Stimulated activated CD4-positive, alpha-beta T cell treated with anti-CD3 and anti-CD28 coated beads, Interleukin-15, amount 100 ng/mL, for 48 hours (primary cell): ENCODE measurements at places on chromosomes 3 and 15.

- DNase-seq, result no peak
Observed at GRCh38 chr3:123941121-123941520, 19.9 kb downstream of the CCDC14 start.

GRCh38 chr3:175484666-175485065 lies 625.5 kb downstream of the NAALADL2 start:
- no peak for DNase-seq

DNA sequence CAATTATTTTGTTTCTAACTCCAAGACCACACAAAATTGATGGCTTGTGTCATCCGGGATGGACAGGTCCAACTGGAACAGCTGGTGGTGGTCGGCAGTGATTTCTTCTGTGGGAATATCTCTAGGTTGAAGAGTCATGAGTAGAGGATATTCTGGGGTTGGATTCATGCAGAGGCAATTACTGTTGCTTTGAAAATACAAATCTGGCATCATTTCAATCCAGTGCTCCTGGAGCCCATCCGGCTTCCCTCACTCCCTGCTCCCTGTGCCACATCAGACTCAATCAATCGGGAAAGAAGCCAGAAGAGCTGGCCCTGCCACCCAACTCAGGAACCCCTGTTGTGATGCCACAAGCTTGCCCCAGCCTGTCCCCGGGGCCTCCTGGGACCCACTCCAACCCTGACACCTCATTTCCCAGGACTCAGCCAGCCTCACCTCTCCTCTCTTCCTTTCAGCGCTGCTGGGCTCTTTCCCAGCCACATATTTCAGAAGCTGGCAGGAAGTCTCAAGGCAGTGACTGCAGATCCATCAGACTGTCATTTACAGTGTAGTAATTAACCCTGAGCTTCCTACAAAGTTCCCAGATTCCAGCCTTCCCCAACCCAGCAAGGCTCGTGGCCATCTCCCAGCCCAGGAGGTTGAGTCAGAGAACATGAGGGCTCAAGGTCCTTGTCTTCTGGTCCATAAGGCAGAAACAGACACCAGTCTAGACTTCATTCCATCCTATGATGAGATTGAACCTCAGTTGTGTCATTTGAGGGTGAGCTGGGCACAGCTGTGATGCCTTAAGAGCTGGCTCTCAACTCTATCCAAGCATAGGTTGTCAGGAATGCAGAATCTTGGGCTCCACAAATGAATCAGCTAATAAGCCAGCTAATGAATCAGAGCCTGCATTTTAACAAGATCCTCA lies 114.0 kb downstream of the FAM174B start:
- no peak for DNase-seq

GRCh38 chr3:112585782-112586181 lies 23.9 kb downstream of the SLC35A5 start:
- DNase-seq, result no peak

DNA sequence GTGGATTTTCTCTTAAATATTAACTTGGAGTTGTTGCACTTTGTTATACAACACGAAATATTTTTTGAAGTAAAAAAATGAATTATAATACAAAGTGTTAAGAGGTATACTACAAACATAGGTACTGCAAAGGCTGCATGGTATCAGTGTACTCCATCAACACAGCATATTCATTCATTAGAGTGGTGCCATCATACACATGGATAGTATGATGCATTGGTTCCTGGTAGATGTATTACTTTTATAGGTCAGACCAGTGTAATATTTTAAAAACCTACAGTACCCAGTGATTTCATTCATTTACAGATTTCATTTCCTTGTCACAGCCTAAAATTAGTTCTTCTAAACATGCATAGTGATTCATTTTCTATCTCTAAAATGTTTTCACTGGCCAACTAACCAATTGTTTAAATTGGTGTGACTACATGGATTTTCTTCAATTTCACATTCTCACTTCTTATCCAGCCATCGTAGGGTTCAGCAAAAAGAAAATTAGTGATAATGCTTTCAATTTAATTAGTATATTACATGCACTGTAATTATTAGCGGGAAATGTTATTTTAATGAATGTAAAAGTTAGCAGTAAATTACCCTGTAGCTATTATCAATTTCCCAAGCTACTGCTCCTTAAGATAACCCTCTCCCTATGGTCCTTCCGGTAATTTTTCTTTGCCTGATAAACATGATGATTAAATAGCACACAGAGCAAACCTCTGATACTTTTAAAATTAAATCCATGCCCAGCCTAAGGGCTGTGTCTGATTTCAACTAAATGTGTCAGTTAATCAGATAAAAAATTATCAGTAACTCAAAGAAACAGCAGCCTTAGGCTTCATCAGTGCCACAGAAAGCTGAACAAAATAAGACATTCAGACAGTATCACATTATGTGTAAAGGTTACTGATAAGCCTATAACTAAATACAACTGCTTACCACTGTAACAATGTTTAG lies 68.4 kb downstream of the DPH6 start:
- no peak for DNase-seq

- DNase-seq, result no peak
Observed at GRCh38 chr3:65778968-65779367, 259.8 kb downstream of the MAGI1 start.

DNA sequence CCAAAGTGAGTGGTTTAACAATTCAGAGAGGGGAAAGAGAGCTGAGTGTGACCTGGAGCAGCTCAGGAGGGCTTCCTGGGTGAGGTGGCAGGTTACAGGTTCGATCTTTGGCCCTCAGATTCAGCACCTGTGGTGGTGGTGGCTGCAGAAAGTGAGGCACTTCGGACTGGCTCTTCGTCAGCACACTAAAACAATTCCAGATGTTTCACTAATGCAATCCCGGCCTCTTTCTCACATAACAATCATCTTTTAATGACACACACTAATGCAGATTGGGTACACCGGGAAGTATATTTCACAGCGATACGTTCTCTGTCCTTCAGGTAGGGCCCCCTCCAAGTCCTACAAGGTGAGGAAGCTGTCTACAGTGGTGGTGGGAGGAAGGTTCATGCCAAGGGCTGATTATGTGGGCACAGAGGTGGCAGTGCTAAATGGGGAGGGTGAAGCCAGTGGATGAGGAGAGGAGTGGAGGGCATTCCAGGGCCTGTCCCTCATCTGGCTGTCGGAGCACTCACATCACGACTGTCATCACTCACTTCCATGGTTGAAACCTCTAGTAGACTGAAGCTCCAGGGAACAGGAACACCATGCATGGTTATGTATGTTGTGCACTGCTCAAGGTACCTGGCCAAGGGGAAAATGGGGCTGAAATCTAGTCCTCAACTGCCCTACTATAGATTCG lies 171.1 kb downstream of the RAB11A start:
- DNase-seq, result no peak

- DNase-seq, result no peak
Observed at GRCh38 chr15:35912196-35912595, 366.2 kb upstream of the DPH6 start.

DNA sequence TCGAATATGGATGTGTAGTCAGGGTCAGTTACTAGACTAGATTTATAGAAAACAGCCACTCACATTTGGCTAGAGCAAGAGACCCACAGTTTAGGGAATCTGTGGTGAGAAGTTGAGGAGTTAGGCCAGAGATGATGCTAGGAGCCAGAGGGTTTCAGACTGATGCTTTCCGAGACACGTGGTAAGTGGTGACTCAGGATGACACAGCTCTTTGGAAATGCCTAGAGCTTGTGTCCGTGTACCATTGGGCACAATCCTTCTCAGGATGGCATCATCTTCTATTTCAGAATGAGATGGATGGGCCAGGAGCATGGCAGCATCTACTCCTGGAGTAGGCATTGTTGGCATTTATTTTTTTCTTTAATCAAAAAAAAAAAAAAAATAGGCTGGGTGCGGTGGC lies 28.5 kb downstream of the PTPRG start:
- DNase-seq, result no peak

DNA sequence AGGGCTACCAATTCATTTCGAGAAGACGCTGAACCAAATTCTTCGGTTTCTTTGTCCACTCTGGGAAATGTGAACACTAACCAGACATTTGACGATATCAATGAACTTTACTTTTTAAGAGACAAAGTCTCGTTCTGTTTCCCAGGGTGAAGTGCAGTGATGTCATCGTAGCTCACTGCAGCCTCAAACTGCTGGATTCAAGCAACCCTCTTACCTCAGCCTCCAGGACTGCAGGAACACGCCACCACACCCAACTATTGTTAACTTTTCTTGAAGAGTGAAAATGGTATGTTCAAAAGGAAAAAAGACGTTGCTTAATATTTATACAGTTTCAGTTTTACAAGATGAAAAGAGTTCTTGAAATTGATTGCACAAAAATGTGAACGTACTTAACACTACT lies 30.6 kb downstream of the MB21D2 start:
- DNase-seq, result no peak

DNA sequence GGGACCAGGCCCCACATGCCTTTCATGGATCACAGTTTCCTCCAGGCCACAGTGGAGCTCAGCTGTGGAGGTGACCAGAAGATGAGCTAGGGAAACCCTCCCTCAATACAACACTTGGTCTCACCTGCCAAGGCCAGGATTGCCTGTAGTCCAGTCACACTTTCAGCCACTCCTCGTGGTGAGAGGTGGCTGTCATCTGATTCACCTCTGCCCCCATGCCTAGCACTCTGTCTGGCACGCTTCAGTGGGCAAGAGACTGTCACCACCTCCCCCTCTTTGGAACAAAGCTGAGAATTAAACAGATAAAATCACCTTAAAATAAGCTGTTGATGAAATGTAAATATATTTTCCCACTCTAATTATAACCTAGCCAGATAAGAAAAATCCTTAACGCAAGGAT lies 4.0 kb upstream of the IL17RD start:
- DNase-seq, result no peak

DNA sequence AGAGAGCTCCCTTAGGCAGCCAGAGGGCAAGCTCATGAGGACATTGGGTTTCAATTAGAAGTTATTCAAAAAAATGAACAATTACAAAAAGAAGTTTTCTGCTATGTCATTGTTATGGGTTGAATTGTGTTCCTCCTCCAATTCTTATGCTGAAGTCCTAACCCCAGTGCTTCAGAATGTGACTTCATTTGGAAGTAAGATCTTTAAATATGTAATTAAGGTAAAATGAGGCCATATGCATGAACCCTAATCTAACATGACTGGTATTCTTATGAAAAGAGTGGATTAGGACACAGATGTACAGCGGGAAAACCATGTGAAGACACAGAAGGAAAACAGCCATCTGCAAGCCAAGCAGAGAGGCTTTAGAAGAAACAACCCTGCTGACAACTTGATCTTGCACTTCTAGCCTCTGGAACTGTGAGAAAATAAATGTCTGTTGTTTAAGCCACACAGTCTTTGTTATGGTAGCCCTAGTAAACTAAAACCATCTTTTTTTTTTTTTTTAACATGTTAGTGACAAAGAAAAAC lies 929.6 kb downstream of the EPHA3 start:
- DNase-seq, result no peak

DNA sequence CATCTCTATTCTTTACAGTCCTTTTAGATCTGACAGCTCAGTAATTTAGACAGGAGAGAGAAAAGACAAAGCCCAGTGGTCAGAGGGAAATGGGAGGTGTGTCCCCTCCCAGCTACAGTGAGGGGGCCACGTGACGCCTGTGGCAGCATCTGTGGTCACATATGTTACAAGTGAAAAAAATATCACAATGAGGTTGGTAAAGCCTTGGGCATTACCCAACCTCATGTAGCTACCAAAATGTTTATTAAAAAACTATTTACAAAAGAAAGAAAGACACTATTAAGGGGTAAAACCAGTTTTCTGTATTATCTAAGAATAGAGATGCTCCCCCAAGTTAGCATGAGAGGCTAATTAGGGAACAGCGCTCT lies 42.9 kb upstream of the PLCL2 start:
- no peak for DNase-seq

GRCh38 chr3:167650459-167650858 lies 3.3 kb downstream of the WDR49 start:
- no peak for DNase-seq

DNA sequence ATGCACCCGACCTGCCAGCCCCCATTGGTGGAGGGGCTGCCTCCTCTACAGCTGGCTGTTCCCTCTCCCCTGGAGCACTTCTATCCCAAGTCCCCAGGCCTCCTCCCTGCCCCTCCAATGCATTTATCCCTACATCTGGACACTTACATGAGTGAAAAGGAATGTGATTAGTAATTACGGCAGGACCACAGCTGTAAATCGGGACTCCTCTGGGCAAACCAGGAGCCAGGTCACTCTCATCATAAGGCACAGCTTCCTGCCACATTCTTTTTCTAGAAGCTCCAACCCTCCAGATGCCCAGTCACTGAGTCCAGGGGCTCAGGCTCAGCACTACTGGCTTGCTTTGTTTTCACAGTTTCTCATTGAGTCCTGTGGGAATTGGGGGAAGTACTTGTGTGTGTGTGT lies 54.3 kb downstream of the IL20RB start:
- DNase-seq, result no peak

GRCh38 chr15:27865323-27865922 lies 233.7 kb downstream of the OCA2 start:
- no peak for DNase-seq

- no peak for DNase-seq
Observed at GRCh38 chr15:63041974-63042876, at the start of gene TPM1. Gene TPM1, plus strand, starts transcription at chr15:63042747. Its CDS starts 83 bp downstream, at chr15:63042830.

- no peak for DNase-seq
Observed at GRCh38 chr3:144272680-144273079, 301.1 kb downstream of the DIPK2A start.

DNA sequence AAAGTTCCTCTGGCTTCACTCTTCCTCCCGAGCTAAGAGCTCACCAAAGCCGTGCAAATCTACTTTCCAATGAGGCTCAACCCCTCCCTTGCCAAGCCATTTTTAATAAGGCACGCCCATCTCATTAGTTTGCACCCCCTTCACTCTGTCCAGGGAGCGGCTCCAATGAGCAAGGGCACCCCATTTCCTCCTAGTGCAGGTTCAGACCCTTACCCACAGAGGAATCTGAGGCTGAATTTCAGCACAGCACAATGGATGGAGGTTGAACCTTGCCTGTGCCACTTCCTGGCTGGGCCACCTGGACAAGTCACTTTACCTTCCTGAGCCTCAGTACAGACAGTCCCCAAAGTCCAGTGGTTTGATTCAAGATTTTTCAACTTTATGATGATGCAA lies 25.4 kb downstream of the XPC start:
- no peak for DNase-seq

- no peak for DNase-seq
Observed at GRCh38 chr15:88661041-88661700, 22.4 kb downstream of the ISG20 start.

DNA sequence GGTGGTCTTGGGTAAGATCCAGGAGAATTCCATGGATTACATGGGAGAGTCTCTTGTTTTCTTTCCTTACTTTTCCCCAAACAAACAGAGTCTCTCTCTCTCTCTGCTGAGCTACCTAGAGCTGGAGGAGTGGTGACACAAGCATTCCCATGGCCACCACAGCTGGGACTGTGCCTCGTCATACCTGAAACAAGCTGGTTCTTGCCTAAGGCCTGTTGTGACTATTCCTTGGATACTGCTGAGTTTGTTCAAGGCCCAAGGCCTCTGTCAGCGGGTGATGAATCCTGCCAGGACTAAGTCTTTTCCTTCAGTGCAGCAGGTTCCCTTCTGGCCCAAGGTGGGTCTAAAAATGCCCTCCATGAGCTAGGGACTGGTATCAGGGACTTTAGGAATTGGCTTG lies 378.1 kb upstream of the ZNF385D start:
- DNase-seq, result no peak

- no peak for DNase-seq
Observed at GRCh38 chr3:119974656-119975055, 119.6 kb downstream of the GSK3B start.
